ENCODE measurements at places on chromosomes 6 and 20.

- DNase-seq = no peak
Observed at GRCh38 chr20:11496380-11496779, 421.3 kb upstream of the BTBD3 start.

GRCh38 chr6:116974526-116975316 lies 97.7 kb downstream of the RFX6 start:
- DNase-seq = no peak

DNA sequence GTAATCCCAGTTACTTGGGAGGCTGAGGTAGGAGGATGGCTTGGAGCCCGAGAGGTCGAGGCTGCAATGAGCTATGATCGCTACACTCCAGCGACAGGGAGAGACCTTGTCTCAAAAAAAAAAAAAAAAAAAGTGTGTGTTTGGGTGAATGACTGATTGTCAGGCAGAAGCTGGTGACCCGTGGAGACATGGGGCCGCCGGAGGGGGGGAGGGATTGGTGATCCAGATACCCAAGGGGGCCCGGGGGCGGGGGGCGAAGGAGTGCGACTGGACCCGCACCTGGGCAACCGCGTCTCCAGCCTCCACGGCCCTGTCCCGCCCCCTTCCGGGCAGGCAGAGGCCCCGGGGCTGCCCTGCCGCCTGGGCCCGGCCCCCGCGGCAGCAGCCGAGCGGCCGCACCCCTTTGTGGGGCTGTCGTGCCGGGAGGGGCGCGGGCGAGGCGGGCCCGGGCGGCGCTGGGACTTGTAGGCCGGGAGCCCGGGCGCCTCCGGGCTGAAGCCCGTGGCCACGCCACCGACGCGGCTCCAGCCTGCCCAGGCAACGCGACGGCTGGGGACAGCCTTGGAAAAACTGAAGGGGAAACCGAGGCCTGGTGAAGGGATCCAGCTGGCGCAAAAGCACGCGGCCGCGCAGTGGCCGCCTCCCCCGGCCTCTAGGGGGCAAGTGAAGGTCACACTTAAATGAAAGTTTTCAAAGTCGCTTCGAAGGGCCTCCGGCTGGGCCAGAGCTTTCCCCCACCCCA lies 2.1 kb upstream of the RBM38 start:
- peak; percentile 81 for DNase-seq

- no peak for DNase-seq
Observed at GRCh38 chr6:105874835-105875626, 211.1 kb upstream of the PRDM1 start.

DNA sequence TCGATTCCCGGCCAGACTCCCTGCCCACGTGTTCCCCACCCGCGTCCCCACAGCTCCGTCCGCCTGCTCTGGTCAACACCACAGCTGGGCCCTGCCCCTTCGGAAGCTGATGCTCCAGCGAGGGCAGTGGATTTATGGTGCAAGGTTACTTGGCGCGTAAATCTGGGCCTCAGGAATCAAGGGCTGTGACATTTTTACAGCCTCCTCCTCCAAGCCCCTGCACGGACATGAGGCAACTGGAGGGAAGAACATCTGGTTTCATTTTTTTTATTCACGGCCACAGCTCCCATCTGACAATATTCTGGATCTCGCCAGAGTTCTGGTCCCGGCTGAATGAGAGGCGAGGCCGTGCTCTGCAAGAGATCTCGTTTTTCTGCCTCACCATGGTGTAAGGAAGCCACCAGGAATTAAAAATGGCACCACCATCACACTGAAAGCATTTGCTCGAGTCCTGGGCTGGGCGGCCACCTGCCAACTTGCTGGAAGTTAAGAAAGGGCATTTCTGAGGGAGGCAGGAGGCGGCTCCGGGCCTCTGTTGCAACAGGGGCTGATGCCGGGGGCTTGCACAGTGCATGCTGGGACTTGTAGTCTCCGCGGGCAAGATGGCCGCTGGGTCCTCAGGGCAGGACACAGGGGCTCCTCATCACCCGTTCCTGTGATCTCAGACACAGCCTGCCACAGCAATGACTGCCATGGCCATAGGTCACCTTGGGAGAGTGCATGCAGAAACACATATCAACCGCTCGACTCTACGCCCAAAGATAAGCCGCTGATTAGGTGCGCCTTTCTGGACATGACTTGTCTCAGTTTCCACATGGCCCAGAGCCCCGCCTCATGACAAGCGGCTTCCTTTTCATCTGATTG lies 148.5 kb downstream of the LY86 start:
- DNase-seq = no peak

DNA sequence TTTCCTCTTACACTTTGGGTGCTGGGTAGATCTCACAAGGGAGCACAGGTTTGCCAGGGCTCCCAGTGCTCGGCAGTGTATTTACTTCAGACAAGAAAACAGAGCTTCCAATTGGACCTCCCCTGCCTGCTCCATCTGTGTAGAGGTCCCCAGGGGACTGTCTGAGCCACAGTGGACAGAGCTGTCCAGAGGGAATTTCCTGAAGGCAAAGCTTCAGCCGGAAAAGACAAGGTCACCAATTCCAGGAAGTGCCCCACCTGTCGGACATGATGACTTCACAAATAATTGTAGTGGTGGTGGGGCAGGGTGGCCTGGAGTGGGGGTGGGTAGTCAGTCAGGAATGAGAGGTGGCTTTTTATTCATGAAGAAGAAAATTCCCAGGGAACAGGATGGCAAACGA lies 18.6 kb downstream of the ADGRF5 start:
- DNase-seq = no peak

DNA sequence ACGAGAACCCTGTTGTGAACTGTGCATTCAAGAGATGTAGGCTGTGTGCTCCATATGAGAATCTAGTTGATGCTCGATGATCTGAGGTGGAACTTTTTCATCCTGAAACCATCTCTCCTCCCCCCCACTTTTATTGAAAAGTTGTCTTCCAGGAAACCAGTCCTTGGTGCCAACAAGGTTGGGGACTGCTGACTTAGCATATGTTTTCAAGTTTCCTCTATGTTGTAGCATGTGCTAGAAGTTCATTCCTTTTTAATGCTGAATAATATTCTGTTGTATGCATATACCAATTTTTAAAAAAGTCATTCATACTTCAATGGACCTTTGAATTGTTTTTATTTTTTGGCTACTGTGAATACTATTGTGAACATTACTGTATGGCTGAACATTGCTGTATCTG lies 27.2 kb downstream of the CARMIL1 start:
- no peak for DNase-seq

GRCh38 chr20:31712564-31713311 lies 9.9 kb downstream of the BCL2L1 start:
- no peak for DNase-seq

- no peak for DNase-seq
Observed at GRCh38 chr6:169805242-169805838, 53.9 kb downstream of the ERMARD start.

- DNase-seq = no peak
Observed at GRCh38 chr6:29557320-29557719, 2.2 kb downstream of the UBD start.

GRCh38 chr20:34986311-34987287 lies 30.9 kb downstream of the MYH7B start:
- no peak for DNase-seq

DNA sequence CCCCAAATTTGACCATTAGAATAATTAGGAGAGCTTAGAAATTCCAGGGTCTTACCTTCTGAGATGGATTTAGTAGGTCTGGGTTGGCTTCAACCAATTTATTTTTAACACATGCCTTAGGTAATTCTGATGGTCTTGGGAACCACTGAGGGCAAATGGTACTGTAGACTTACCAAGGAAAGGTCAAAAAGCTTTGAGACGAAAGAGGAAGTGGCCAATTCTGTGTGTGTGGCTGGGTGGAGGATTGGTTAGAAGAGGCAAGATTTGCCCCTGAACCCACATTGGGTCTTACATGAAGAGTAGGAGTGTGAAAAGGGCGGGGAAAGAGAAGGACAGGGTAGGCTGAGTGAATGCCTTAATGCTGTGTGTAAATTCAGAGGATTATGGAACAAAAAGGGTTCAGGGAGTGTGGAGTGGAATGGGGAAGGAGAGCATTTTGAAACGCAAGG lies 2.7 kb downstream of the ITCH start:
- DNase-seq = peak; percentile 38

DNA sequence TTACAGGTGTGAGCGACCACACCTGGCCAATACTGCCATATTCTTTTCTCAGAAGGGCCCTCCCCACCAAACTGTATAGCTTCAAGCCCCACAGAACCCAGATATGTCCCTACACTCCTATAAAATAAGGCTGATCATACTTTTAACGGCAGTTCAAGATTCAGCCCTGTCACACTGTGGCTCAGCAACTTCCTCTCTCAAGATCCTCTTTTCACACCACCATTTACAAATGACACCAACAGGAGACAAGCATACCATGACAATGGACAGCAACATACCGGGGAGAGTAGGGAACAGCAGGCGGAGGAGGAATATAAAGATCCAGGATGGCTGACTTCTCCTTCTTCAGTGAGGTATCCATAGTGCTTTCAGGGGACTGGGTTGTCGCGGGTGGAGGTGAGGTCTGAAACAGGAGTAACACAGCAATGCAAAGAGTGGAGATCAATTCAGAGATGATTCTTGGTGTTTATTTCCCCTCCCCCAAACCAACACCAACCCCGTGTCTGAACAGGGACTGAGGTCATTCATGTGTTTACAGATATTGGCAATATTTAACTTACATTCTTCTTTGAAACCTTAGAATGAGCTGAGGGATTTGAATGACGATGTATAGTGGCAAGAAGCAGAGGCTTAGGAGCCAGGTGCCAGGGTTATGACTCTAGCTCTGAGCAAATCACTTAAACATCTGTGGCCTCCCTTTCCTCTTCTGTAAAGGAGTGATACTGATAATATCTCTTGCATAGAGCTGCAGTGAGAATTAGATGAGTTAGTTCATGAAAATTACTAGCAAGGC lies 57.6 kb upstream of the IPCEF1 start:
- DNase-seq = no peak
